T-helper 17 cell (primary cell): ENCODE measurements at places on chromosomes 11 and 22. TPM values are rescaled to one million over a fixed set of nuclear protein-coding genes. Genes with fewer than 3 reads are reported as not detected.

DNA sequence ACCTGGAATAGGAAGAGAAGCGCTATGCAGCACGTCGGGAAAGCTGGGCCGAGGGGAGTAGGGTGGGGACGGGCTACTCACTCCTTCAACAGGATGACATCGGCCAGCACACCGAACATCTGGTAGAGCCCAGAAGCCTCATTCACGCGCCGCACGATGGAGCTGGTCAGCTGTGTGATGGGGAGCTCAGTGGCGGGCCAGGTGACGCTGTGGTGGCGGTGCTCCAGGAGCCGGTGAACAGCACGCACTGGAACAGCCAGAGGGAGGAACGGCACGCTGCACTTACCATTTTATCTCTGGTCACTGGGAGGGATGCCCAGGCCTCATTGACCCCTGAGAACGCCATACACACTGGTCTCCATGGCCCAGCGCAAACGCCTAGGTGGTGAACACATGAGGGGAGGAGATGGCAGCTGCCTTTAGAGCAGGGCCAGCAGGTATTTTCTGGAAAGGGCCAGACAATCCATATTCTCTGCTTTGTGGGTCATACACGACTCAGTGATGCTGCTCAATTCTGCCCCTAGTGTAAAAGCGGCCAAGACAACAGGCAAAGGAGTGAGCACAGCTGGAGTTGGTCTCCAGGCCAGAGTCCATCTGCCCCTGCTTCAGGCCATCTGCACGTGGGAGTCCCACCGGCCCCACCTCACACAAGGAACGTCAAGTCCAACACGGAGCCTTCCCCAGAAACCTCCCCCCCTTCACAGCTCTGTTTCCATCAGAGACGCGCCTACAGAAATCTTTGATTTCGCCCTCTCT, 8.8 kb downstream of the FOXRED2 start:
- H3K27ac ChIP-seq, result no peak overlapping the region
- H3K27me3 ChIP-seq, result no peaks in the 10 kb centered on the region
- H3K4me3 ChIP-seq, result no peak overlapping the region

DNA sequence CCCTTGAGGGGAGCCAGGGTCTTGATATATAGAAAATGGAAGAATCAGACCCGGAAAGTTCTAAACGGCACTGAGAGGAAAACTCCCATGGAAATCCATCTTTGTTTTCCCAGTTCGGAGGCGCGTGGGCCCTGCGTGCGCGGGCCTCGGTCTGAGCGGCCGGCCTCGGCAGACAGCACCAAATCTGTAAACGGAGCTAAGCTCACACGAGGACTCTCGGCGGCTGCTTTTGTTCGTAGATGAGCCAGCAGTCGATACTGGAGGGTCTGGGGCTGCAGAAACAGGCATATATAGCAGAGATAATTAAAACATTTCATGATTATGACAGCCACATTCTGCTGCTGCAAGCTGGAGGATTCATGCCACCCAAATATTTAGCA, 68.5 kb upstream of the PPARA start:
- H3K27me3 ChIP-seq, result no peaks in the 10 kb centered on the region
- DNase-seq, result no peak
- H3K36me3 ChIP-seq, result no peaks in the 10 kb centered on the region
- peak overlapping the region; percentile 54 for H3K27ac ChIP-seq
- H3K4me1 ChIP-seq, result peaks cover 21% of the 10 kb centered on the region

DNA sequence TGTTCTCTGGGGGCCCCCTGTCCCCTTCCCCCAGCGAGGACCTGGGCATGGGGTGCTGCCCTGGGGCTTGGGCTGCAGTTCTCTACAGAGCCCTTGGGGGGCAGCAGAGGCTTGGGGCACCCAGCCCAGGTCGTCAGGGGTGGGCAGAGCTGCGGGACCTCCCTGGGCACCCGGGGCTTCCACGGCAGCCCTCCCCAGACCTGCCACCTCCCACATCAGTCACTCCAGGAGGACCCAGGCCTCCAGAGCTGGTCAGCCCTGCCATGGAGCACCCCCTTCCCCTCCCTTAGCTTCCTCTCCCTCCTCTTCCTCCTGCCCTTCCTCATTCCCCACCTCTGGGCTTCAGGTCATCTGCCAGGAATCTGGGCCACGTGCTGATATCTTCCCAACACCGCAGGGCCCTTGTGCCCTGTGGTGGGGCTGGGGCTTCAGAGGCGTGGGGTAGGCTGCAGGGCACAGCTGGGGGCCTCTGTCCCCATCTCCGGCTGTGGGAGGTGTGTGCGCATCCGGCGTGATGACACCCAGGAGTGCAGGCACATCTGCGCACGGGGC, 5.8 kb downstream of the TSPAN4 start:
- H3K27ac ChIP-seq, result no peak overlapping the region
- no peaks in the 10 kb centered on the region for H3K36me3 ChIP-seq
- peaks cover 10% of the 10 kb centered on the region for H3K4me1 ChIP-seq

KCTD14 gene
- total RNA-seq, result 0.17 TPM

ROBO4 gene
- total RNA-seq, result not detected
